Activated T-cell treated with anti-CD3 and anti-CD28 coated beads, Interleukin-2, amount 50 U/mL, for 24 hours (primary cell): ENCODE measurements at places on chromosomes 1 and 21.

DNA sequence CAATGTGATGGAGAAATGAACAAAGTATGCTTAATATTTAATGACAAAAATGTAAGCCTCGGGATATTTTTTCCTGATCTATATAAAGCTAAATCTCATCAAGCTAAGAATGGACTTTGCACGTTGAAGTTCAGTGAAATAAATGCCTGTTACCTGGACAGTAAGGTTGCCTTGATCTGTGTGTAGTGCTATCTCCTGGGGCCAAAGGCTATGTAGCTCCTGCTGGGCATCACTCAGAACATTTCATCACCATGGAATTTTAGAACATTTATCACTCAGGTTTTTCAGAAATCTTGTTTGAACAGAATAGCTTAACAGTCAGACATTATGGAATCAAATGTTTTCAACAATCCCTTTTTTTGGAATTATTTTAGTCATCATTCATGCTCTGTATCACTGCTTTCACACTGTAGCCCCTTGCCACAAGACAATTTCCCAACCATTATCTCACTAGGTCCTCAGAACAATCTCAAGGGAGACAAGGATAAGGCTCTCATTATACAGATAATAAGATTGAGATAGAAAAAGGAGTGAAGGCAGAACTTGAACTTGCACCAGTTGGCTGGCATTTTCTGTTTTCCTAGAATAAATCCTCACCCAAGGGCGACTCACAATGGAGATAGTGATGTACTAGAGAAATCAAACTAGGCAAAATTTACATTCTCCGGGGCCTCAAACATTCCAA lies 3.7 kb downstream of the OR10J1 start:
- DNase-seq, result no peak

DNA sequence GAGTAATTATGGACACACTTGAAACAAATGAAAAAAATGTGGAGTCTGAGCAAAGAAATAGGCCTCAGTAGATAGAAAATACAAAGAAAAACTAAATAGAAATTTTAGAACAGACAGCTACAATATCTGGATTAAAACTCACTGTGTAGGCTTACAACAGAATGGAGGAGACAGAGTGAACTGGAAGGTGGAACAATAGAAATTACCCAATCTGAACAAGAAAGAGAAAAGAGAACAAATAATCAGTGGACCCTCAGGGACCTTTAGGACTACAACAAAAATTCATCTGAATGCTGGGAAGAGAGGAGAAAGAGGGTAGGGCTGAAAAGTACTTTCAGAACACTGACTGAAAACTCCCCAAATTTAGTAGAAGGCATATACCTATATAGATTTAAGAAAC lies 90.0 kb downstream of the POU2F1 start:
- DNase-seq, result no peak

DNA sequence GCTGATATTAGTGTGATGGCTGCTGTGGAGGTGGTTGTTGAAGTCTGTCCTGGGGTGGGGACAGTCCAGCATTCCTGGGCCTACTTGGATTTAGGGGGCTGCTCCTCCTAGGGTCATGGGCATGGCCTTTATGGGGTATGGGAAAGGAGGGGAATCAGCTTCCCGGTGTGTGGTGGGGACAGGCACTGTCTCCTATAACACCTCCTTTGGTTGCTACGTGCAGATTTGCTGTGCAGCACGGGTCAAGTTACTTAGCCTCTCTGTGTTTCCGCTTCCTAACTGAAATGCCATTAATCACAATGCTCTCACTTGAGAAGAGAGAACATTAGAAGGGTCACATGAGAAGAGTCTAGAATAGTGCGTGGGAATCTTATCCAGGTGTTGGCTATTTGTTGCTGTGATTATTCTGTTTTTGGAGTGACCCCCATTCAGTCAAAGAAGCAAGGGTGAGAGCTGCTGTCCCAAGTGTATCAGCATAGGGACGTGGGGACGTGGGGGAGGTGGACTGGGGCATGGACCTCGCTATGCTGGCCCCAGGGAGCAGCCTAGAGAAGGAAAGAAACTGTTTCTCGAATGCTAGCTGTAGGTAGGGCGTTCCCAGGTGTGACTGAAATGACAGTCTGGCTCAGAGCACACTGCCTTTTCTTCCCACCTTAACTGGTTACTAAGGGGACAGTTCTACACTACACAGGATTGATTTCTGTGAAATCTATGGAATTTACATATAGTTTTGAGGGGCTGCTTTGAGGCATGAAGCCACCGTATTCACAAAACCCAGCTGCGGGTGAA lies 19.9 kb downstream of the SOX13 start:
- DNase-seq, result no peak

DNA sequence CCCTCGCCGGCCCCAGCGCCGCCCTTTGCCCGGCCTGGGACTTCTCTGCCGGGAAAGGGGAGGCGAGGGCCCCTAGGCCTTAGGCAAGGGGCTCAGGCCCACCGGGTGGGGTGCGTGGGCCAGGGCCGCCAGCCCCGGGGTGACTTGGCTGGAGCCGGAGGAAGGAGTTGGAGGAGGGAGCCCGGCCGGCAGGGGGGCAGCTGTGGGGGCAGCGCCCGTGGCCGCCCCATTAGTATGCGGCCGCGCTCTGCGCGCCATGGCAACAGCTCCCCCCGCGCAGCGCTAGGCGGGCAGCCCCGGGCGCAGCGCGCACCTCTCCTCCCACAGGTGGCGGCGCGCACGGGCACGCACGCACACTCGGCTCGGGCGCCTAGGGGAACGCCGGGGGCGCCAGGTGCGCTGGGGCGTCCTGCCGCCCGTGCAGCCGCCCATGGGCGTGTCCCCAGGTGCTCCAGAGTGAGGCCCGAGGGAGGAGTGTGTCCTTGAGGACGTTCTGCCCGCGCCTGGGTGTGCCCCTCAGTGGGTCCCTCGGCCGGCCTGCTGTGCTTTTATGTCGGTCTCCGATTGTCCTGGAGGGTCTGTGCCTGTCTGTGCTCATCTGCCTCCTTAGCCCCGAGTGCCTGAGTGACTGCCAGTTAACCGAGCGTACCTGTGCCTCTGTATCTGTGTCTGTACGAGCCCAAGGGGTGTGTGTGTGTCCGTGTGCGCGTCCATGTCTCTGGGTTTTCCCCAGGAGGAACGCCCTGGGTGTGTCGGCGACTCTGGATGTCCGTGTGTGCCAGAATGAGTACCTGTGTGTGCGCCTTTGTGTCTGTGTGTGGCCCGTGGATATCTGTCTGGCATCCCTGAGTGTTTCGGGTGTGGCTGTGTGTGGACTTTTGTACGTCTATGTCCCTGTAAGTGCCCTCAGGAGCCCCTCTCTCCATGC lies 38.2 kb upstream of the WASF2 start:
- DNase-seq, result peak; percentile 73

DNA sequence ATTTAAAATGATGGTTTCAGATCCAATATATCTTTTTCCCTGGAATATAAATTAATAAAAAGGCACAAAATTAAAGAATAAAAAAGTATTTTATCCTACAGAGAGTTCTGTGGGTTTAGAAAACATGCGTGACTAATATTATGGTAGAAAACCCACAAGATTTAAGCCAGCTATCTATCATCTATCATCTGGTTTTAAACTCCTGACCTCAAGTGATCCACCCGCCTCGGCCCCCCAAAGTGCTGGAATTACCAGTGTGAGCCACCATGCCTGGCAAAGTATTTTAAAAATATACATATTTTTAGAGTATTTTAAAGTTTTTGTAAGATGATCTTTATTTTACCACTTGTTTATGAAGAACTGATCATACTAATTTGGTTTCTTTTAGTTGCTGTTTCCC lies 79.5 kb downstream of the NRIP1 start:
- no peak for DNase-seq

DNA sequence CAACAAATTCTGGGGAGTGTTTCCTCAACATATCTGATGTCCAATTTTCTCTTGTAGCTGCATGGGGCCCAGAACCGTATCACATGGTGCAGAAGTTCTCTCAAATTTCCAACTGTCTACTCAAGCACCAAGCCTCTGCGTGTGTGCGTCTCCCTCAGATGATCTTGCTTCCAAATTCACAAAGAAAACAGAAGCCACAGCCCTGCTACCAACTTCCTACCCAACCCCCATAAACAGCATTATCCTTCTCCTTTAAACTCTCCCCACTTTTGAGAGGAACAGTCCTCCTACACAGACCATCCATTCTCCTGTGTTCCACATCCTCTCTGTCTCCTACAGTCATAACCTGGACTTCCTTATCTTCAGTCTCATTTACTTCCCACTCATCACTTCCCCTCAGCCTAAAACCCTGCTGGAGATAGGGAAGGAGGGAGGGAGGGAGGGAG lies 354.1 kb downstream of the SMYD3 start:
- DNase-seq, result no peak

- DNase-seq, result no peak
These were observed 109.6 kb upstream of the SLC35F3 start for GRCh38 chr1:233794863-233795262.

DNA sequence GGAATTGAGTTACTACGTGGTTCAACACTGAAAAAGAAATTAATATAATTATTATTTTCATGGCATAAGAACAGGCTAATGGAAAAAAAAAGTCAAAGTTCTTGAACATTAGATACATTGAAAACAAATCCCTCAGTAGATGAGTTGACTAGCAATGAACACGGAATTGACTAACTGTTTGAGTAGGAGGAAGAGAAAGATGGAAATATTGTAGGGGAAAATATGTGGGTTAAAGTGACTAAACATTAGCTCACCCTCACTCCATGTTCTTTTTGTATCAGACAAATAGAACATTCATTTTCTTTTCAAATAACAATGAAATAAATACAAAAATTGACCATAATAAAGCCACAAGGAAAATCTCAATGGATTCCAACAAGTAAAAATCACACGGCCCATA lies 84.3 kb downstream of the KCNK2 start:
- DNase-seq, result no peak

DNA sequence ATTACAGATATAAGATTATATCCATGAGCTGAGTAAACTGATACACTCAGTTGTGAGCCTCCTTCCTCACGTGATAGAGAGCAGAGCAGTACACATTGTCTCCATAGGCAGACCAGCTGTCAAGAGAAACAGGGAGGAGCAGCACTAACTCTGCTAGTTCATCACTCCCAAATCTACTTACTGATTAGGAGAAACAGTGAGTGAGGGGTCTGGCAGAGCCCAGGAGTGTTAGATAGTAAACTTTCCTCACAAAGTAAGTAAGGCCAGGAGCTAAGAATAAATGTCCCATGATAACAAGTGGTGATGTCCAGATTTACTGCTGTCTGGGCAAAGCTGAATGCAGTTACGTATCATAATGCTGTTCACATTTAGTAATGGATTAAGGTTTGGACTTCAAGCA lies 168.6 kb upstream of the KCNK2 start:
- no peak for DNase-seq

DNA sequence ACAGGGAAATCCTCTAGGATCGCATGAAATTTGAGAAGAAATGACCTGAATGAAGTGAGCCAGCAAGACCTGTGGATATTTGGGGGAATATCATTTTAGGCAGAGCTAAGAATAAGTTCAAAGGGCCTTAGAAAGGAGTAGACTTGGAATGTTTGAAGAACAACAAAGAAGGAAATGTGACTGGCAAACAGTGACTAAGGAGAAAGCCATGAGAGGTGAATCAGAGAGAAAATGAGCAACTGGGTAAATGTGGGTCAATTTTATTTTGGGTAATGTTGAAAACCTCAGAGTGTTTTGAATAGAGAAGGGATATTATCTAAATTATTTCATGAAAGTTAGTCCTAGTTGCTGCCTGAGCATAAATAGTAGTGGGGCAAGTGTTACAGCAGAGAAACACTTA lies 672.8 kb downstream of the LMO4 start:
- no peak for DNase-seq

DNA sequence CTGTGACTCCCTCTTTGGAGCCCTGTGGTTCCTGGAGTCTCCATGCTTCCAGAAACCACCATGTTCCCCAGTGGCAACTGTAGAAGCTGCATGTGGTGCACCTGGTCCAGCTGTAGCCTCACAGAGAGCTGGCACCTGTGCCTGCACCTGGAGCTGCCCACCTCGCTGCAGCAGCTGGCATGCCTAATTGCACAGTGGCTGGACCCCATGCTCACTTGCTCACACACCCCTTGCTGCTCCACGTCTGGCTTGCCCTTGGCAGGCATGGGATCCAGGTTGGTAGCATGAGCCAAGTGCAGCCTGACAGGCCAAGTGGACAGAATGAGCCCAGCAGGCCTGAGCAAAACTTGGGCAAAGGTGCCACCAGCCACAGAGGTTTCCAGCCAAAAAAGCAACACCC lies 680.1 kb downstream of the MATN1 start:
- no peak for DNase-seq

- no peak for DNase-seq
These were observed 29.1 kb upstream of the RBBP5 start for GRCh38 chr1:205150651-205151428.

DNA sequence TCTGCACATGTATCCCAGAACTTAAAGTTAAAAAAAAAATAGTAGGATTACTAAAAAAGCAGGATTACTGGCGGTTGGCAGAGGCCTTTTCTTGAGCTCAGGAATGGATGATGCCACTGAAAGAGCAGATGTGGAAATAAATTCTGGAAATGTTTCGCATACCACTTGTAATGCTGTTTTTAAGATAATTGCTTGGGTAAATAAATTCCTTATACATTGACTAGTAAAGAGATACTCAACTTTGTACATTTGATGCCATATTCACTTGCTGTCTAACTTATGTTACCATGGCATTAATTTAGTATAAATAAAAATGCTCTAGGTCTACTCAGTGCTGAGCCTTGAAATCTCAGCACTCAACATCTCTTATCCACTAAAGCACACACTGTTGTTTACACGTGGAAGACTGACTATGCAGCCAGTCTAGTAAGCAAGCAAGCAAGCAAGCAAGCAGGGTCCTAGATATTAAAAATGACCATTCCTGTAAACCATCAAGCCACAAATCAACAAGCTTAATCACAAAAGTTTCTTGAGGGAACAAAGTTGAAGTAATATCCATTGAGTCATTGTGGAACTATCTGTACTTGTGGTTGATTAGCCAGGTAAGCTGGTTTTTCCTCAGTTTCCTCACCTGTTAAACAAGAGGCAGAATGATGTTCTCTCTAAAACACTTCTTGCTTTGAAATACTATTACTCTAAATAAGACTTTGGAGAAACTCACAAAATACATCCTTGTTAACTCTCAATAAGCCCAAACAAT lies 1.7 kb upstream of the RASAL2 start:
- no peak for DNase-seq

- no peak for DNase-seq
These were observed 28.7 kb downstream of the MTARC1 start for GRCh38 chr1:220815409-220815808.

GRCh38 chr1:215767761-215768160 lies 200.7 kb downstream of the KCTD3 start:
- no peak for DNase-seq

- DNase-seq, result no peak
These were observed 572.1 kb downstream of the DPYD start for GRCh38 chr1:97348599-97349265.

- peak; percentile 84 for DNase-seq
These were observed 9.7 kb downstream of the SERINC2 start for GRCh38 chr1:31422505-31423319.

DNA sequence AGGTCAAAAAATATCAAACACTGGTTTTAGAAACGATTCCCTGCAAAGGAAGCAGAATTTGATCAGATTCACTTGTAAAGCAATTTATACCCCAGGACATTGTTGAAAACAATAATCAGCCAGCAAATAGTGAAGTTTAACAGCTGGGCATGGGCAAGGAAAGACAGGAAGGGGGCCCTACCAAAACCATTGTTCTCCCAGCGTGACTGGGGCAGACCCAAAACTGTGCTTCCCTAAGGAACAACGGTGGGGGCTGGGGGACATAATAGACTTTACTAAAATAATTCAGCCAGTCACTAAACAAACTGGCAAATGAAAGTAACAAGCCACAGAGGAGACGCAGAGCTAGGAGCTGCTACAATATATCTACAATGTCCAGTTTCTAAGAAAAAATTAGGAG lies 100.2 kb downstream of the AHCTF1 start:
- DNase-seq, result no peak

GRCh38 chr1:168483539-168483938 lies 60.3 kb downstream of the XCL2 start:
- DNase-seq, result no peak
